ENCODE measurements at places on chromosomes 13 and 19. TPM values are rescaled to one million over a fixed set of nuclear protein-coding genes. Genes with fewer than 3 reads are reported as not detected.

Gene ZNF492
- total RNA-seq: 0.32 TPM

Gene EXOC3L2
- not detected for total RNA-seq

GRCh38 chr19:56839652-56840450 lies 675 bp downstream of the PEG3 start:
- DNase-seq: peak; percentile 83

- DNase-seq: peak; percentile 62
Observed at GRCh38 chr19:41570639-41571112, 5.3 kb upstream of the CEACAM21 start.

GRCh38 chr19:36604656-36605100 lies 435 bp upstream of the ZNF382 start:
- DNase-seq: peak; percentile 21

DNA sequence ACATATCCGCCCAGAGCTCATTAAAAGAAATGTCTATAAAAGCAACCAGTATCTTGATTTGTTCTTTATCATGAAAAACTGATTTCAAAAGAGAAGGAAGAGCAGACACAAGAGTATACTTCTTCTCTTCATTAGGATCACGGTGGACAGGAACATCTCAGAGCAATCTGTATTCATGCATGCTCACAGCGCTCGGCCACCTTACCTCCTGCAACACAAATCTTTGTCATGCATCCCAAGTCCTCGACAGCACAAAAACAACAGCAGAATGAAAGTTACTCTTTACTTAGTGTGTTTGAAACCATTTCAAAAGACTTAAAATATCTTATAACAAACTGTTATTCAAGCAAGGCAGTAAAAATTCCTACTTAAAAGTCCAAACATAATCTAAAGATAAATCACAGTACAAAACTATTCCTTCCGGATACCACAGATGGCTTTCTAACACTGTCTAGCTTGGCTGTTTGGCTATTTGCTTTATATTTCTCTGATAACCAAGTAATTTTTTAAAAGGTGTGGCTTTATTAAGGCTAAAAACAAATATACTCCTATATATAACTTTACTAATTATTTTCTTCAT lies 174.5 kb downstream of the TBC1D4 start:
- peak; percentile 35 for DNase-seq

All from fibroblast of villous mesenchyme (primary cell).